MG63 (cell line): ENCODE measurements at places on chromosomes 4 and X. TPM values are rescaled to one million over a fixed set of nuclear protein-coding genes. Genes with fewer than 3 reads are reported as not detected.

- no peak for DNase-seq
Observed at GRCh38 chrX:118164138-118164537, 47.5 kb upstream of the KLHL13 start.

GRCh38 chrX:68833855-68834331, 5.1 kb downstream of the EFNB1 start:
- DNase-seq = no peak

GRCh38 chr4:77074981-77075855, 571 bp downstream of the CCNI start:
- peak; percentile 77 for DNase-seq

DNA sequence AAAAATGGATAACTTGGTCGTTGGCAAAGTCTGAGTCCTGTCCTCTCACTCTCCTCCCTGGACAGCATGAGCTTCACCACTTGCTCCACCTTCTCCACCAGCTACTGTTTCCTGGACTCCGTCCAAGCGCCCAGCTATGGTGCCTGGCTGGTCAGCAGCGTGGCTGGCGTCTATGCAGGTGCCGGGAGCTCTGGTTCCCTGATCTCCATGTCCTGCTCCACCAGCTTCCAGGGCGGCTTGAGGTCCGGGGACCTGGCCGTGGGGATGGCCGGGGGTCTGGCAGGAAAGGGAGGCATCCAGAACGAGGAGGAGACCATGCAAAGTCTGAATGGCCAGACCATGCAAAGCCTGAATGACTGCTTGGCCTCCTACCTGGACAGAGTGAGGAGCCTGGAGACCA, 100.8 kb downstream of the NCAPG start:
- no peak for DNase-seq

- no peak for DNase-seq
Observed at GRCh38 chr4:168666531-168666930, 169.7 kb downstream of the PALLD start.

DNA sequence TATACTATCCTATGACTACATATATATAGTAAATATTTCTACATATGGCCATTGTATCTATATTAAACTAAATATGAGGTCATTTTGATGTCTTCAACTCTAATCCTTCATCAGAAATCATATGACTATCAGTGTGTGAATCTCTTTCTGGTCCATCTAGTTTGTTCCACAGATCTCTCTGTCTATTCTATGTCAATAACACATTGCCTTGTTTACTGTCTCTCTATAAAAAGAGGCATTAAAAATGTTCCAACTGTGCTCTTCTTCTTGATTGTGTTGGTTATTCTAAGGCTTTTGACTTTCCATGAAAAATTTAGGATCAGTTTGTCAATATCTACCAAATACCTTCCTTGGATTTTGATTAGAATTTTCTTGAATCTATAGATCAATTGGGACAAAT, 338.3 kb upstream of the FSTL5 start:
- DNase-seq = no peak

- no peak for DNase-seq
Observed at GRCh38 chr4:177381762-177382310, 60.4 kb downstream of the AGA start.

- no peak for DNase-seq
Observed at GRCh38 chr4:160831165-160831922, 1332.5 kb downstream of the FSTL5 start.

GRCh38 chr4:40056716-40057585, at the start of gene N4BP2:
N4BP2 (plus strand) TSS chr4:40056850; CDS start chr4:40097341, 40,491 bp downstream.
- peak; percentile 80 for DNase-seq

Gene CCKAR
- total RNA-seq = 16.8 and 28.2 TPM in 2 replicates

Gene PLAC8
- not detected in 2 replicates for total RNA-seq
